ENCODE measurements at places on chromosomes 1 and 21.

- no peak for DNase-seq
Observed at GRCh38 chr1:110224240-110224995, 14.3 kb downstream of the KCNC4 start.

GRCh38 chr1:222898191-222898527 lies 83.3 kb downstream of the DISP1 start:
- no peak for DNase-seq

- DNase-seq: no peak
Observed at GRCh38 chr1:166915941-166916340, 39.9 kb upstream of the TADA1 start.

- no peak for DNase-seq
Observed at GRCh38 chr1:97145321-97145956, 423.9 kb downstream of the PTBP2 start.

DNA sequence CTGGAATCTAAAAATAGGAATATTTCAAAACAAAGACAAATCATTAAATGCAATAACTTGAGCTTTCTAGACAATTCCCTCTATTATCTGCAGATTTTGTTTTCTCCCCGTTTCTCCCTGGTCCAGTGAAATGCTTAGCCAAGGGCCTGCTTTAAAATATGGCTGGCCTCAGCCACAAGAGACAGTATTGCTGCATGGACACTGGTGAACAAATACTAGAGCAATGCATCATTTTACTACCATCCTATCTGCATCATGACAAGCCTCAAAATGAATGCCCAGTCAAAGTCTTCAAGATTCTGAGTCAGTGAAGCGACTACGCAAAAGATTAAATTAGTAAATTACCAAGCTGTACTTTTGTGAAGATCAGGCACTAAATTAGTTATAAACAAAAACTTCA lies 80.5 kb downstream of the ENAH start:
- no peak for DNase-seq

GRCh38 chr1:78690516-78690915 lies 40.9 kb downstream of the IFI44 start:
- DNase-seq: no peak

All from stimulated activated CD4-positive, alpha-beta T cell treated with anti-CD3 and anti-CD28 coated beads, TNF-alpha, amount 100 ng/mL, for 48 hours (primary cell).